Hepatic stellate cell (primary cell): ENCODE measurements at places on chromosomes 7 and 10.

DNA sequence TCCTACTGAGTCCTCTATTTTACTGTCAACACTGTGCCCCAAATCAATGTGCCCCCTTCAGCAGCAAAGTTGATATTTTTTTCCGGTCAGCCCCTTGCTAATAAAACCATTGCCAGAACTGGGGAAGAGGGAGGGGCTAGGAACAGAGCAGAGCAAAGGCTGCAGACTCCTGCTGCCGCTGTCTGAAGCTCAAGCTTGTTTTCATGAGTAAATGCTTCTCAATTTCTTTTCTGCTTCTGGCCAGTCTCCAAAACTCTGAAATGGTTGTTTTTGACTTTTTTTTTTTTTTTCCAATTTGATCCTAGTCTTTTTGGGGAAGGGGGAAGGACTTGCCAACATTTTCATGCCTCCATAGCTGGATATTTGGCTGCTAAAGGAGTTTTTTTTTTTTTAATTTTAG, 26.7 kb upstream of the PROSER2 start:
- DNase-seq = no peak

GRCh38 chr7:28685644-28686417, 272.3 kb downstream of the TRIL start:
- peak; percentile 69 for DNase-seq

DNA sequence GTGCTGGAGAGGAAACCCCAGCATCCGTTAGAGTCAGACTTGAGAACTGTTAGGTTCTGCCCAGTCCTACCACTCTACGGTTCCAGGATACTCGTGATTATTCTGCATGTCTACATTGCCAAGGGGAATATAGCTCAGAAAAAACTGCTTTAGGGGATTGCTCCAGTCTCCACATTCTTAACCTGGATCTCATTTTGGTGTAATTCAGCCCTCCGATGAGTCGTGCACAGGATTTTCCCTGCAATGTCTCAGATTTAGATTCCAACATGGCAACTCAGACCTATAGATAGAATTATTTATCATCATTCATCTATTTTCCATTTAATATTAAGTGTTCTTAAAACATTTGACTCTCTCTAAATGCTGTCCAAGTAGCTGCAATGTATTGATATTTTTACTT, 121.1 kb upstream of the ZEB1 start:
- DNase-seq = no peak

DNA sequence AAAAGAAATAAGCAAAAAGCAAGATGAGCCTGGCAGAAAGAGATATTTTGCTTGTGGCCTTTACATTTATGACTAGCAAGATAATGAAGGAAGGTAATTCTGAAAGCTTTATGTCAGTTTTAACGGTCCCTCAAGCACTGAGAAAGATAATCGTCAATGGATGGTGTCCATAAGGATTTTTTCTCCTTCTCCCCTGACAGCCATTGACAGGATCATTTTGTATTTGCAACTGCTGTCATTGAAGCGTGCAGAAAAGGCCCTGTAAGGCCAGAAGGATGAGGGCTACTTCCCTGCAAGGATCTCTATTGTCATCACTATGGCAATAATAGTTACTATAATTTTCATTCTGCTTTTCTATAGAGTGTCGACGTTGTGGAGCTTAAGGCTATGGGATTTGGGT, 994 bp upstream of the LRGUK start:
- DNase-seq = no peak

GRCh38 chr7:140475747-140476333, 3.5 kb downstream of the MKRN1 start:
- peak; percentile 51 for DNase-seq

- no peak for DNase-seq
Observed at GRCh38 chr10:33982995-33983394, 648.5 kb upstream of the NRP1 start.

DNA sequence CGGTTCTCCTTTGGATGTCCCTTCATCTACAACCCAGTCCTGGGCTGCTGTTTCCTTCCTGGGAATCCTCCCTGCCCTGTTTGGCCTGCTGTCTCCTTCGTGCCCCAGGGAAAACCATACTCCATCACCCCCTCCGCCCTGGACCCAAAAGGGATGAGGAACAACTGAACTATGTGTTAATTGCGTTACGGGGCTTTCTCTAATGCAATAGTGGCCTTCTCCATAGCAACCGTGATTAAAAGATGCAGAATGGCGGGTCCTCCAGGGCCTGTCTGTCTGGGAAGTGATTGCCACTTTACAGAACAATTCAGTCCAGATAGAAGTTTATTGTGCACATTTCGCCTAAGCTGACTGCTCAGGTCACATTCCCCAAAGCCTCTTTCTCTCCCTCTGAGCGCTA, 112.0 kb upstream of the FGFR2 start:
- DNase-seq = no peak

- no peak for DNase-seq
Observed at GRCh38 chr7:16933296-16934279, 51.8 kb upstream of the AGR3 start.

DNA sequence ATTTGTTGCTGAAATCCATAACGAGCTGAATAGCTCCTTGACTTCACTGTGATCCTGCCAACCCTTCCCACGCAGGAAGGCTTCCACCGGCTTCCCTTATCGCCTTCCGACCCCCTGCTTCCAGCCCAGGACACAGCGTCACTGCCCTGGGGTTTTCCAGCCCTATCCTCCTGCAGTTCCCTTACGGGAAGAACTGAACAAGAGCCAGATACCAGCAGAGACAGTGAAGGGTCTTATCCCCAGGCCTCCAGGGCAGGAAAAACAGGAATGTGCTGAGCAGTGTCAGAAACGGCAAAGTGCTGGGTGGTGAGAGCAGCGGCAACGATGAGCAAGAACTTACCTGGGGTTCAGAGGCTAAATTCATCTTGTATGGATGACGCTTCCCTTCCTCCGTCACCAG, 22.4 kb downstream of the PDLIM1 start:
- DNase-seq = no peak

GRCh38 chr7:101804967-101805366, 12.5 kb upstream of the CUX1 start:
- DNase-seq = no peak

DNA sequence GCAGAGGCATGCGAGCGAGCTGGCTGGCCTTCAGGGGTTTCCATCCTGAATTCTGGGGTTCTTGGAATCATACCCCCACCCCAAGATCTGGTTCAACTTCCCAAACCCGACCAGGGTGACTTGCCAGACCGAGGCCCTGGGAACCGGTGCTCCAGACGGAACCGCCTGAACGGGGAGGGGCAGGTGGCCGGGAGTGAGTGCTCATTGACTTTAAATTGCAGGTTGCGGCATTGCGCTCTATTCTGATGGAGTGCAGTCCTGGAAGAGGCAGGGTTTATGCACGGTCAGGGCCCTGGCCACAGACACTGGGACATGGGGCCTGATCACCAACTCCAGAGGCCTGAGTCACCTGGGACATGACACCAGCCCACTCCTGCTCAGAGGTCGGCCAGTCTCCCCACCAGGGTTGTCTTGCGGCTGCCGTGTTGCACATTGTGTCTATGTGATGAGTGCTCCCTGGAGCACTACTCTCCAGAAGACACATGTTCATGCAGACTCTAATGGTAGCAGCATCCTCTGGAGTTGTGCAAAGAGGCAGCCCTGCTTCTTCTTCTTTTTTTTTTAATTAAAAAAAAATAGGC, 5.8 kb upstream of the DDIT4 start:
- no peak for DNase-seq

- DNase-seq = no peak
Observed at GRCh38 chr10:126214021-126214420, 174.3 kb downstream of the ADAM12 start.

DNA sequence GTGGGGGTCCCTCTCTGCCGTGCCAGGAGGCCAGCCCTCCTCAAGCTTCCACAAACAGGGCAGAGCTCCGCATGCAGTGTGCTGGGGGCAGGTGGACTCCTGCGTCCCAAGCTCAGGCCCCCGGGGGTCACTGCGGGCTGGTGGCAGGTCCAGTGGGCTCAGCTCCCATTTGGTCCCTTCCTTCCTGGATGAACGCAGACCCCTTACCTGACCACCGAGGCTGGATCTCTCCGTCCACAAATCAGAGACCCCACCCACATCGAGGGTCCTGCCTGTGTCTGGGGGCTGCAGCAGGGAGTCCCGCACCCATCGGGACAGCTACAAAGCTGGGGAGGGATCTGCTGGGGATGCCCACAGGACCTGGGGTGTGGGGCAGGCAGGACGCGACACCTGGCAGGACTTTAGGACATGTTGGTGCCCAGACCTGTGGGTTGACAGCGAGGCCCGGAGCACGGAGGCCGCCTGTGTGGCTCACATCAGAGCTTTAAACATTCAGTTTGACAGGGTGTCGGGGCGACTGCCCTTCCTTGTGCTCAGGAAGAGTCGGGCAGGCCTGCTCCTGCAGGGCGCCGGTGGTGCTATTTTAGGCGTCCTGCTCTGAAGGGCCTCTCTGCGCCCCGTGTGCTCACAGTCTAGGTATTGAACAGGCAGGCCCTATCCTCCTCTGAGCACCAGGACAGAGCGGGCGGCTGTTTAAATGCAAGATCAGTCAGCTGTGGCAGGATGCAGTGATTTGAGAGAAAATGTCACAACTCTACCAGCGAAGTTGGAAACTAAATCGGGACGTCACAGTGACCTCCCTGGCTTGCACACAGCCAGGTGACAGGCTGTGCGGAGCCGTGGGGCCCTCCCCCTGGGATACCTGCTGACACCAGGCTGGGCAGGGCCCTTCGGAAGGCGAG, 15.9 kb upstream of the CFAP46 start:
- DNase-seq = no peak

GRCh38 chr10:44946205-44946604, 13.4 kb upstream of the RASSF4 start:
- no peak for DNase-seq

GRCh38 chr10:104348601-104349000, 5.0 kb upstream of the CFAP58 start:
- DNase-seq = no peak

- no peak for DNase-seq
Observed at GRCh38 chr10:75450644-75451640, 19.5 kb downstream of the LRMDA start.

DNA sequence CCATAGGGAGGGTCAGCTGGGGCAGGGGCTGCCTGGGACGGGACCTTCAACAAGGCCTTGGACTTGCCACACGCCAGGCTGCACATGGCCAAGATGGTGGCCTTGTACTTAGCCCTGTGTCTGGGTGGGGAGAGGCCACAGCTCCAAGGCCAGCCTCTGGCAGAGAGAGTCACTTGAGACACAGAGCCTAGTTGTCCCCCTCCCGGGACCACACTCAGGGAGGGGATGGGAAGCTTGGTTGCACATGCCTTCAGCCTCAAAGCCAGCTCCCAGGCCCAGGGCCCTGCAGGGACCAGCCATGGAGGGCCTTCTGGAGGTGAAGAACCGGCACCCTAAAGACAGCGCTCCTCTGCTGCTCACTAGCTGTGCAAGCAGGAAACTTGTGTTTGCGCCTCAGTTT, 16.7 kb downstream of the MMRN2 start:
- DNase-seq = no peak

DNA sequence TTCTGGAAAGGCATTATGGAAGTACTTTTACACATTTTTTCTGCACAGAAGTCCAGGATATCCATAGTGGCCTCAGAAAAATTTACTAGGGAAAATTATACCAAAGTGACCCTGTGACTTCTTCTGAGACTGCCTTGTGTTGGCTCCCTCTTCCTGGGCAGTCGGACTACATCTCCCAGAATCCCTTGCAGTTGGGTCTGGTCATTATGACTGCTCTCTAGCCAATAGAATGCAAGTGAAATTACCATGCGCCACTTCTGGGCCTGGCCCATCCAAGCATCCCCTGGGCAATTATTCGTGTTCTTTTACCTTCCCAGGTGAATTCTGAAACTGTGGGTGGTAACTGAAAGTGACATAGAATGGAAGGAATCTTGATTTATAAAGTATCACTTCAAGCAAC, 430.9 kb downstream of the ACTR3B start:
- no peak for DNase-seq
